Activated T-helper 1 cell treated with Interleukin-2 at 50 U/mL for 16 hours (primary cell): ENCODE measurements at places on chromosomes 4 and X.

GRCh38 chr4:100428051-100428450, 89.8 kb downstream of the EMCN start:
- no peak for DNase-seq

DNA sequence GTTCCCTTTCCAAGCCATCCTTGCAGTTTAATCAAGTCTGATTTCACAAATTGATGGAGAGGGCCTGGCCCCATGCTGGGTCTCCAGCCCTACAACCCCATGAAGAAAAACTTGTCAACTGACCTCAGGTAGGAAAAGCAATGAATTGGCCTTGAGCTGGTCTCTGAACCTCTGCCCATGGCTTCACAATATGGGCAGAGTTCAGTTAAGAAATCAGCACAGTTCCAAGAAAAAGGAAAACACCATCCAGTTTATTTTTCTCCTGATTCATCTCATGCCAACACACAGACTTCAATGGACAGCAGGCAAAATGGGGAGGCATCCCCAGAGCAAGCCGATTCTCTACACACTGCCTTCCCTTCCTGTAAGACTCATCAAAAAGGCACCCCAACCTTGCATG, 3.3 kb downstream of the RIPPLY1 start:
- DNase-seq = no peak

GRCh38 chr4:157265281-157265680, 44.8 kb downstream of the GRIA2 start:
- no peak for DNase-seq

DNA sequence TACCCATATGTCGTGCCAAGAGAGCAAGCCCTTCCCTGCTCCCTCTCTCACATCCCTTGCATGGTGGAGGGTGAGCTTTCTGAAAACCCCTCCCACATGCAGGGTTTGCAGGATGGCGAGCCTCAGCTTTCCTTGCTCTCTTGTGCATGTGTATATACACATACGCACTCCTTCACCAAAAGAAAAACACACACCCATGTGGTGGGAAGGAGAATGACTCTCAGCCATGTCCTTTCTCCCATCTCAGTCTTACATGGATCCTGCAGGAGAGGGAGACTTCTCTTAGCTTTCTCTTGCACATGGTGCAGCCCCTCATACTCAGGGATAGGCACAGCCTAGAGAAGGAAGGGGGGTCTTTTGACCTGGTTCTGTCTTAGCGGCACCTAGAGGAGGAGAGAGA, 81.1 kb downstream of the CLCN5 start:
- no peak for DNase-seq

DNA sequence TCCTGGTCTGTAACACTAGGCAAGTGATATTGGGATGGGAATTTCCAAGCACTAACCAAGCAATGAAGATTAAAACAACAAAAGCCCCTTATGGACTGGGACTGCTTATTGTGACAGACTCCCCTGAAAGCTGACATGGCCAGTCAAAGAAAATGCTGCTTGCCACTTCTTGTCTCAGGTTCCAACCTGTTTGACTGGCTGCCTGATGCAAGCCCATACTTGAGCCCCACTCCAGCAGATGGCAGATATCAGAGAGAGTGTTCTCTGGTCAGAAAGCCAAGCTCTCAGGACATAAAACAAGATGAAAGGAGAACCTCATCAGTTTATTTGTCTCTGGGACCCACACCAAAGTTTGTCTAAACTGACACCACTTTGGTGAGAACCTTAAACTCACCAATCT, 15.5 kb upstream of the IGBP1 start:
- DNase-seq = no peak

DNA sequence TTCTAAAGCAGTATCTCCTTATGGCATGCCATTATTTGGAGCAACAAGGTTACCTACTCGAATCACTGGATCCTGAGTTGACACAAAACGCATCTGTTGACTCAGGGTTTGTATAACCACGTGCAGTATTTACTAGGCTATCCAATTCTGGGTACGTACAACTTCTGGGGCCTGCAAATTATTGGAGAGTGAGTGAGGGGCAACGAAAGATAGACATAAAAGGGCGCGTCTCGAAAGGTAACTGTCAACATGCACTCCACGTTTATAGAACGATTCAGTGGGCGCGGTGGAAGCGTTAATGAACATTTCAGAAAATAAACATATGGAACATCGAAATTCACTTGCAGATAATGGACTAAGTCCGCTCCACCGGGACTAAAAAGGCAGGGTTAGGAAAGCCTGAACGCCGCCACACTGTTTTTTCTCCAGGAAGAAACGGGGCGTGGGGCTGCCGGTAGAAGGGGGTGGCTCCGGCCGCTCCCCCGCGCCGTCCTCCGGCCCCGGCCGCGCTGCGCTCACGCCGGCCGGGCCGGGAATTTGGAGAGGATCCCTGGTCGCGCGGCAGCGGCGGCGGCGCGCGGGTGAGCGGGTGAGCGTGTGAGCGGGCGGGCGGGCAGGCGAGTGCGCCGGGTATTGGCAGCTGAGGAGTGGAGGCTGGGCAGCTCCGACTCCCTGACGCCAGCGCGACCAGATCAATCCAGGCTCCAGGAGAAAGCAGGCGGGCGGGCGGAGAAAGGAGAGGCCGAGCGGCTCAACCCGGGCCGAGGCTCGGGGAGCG, at the start of gene SMAD1:
TSS of gene SMAD1 (plus strand) at position 690 of the 778 bp plus-strand sequence. CDS start 32,761 bp downstream, outside the sequence.
- DNase-seq = no peak

GRCh38 chr4:66766557-66766956, 778.7 kb downstream of the CENPC start:
- no peak for DNase-seq

GRCh38 chr4:85369703-85370380, 105.1 kb upstream of the ARHGAP24 start:
- no peak for DNase-seq

GRCh38 chr4:126661194-126661593, 971.6 kb upstream of the INTU start:
- DNase-seq = no peak

- DNase-seq = no peak
Observed at GRCh38 chrX:150856101-150856500, 42.4 kb downstream of the CD99L2 start.

GRCh38 chrX:10514891-10515290, 105.5 kb downstream of the MID1 start:
- no peak for DNase-seq

GRCh38 chrX:130770615-130771014, 132.4 kb downstream of the ENOX2 start:
- DNase-seq = no peak

DNA sequence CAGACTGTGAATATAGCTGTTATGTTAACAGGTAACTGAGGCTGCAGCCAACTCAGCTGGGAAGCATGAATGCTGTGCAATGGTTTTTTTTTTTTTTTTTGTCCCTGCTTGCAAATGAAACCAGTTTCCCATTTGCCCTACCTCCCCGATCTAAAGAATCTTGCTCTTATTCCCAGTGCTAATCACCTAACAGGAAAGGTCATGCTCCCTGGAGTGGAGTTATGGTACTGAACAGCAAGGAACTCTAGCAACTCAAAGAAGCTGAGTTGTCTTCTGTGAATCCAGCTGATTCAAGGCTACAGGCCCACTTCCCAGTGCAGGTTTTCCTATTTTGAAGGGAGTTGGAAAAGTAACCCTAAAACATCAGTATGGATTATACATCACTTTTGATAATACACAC, 52.1 kb downstream of the HTR2C start:
- DNase-seq = no peak

DNA sequence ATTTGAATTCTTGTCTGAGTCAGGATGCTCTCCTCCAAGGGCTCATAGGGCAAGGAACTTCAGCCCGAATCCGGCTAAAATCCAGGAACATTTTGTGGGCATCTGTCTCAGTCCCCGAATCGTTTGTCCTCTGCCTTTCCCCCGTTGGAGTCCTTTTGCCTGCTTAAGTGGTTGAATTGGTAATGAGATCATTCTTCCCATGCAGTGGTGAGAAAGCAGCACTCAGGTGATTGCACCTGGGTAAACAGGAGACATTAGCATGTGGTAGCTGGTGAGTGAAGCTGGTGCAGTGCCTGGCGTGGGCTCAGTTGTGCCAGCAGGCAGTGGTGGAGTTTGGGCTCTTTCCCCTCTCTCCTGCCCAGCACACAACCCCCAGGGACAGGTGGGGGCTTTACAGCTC, 61.9 kb upstream of the MTM1 start:
- DNase-seq = no peak

DNA sequence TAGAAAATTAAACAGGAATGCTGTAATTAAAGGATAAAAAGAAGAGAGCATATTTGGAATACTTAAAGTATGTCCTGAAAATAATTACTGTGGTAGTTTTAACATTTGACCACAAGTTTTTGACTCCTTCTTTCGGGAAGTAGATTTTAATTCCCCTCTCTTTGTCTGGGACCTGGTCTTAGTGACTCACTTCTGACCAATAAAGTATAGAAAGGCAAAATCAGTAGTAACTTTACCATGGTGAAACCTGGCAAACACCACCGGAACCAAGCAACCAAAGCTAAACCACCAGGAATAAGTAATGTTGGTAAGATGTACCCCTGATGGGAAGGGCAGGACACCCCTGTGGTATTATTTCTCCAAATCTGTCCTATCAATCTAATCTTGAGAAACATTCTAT, 314.8 kb downstream of the PDHA2 start:
- DNase-seq = no peak

- DNase-seq = no peak
Observed at GRCh38 chr4:10672379-10672778, 12.2 kb downstream of the CLNK start.

GRCh38 chr4:17491196-17491595, 20.7 kb downstream of the QDPR start:
- DNase-seq = no peak

- DNase-seq = no peak
Observed at GRCh38 chrX:139795196-139795595, 87.2 kb upstream of the MCF2 start.

GRCh38 chr4:78749972-78750727, 26.0 kb upstream of the BMP2K start:
- DNase-seq = no peak

DNA sequence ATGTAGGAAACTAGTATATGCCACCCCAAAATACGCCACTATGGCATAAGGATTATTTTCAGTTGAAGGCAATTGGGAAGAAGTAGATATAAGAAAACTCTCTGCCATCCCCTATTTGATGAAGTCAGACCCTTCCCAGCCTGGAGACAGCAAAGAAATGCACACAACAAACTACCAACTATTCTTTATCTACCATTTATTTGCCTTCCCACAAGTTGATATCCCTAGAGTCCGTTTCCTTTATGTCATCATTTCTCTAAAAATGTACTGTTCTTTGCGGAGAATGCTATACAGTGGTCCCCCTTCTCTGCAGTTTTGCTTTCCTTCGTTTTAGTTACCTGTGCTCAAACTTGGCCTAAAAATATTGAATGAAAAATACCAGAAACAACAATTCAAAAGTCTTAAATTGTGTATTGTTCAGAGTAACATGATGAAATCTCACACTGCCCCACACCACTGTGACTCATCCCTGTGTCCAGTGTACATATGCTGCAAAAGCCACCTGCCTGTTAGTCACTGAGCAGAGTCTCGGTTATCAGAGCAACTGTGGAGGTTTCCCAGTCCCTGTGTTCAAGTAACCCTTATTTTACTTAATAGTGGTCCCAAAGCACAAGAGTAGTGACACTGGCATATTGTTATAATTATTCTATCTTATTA, 152.3 kb downstream of the WDFY3 start:
- DNase-seq = no peak

DNA sequence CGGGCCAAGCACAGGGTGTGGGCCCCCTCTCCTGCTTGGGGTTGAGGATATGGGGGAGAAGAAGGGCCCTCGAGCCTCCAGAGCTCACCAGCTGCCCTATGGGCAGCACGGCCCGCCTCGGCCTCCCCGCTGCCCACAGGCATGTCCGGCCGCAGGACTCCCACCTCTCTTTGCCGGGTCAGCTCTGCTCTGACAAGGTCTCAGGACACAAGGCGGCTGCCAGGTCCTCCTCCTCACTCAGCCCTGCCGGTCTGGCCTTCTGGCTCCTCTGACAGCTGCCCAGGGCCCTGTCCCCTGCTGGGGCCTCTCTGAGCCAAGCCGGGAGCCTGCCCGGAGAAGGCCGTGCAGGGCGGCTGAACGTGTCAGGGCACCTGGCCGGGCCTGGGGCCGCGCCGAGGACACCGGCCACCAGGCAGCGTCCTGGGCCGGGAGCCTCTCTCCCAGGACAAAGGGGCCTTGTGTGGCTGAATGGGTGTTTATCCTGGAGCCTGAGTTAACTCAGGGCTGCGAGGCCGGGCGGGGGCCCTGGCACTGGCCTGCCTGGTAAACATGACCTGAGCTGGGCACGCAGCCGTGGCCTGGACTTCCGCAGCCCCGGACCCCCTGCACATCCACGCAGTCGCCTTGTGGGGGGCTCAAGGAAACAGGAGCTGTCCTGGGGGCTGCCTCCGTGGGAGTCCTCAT, 25.7 kb downstream of the TACC3 start:
- no peak for DNase-seq

- DNase-seq = no peak
Observed at GRCh38 chr4:98626350-98626749, 32.1 kb downstream of the TSPAN5 start.

GRCh38 chr4:81509822-81510221, 38.1 kb upstream of the RASGEF1B start:
- DNase-seq = no peak

DNA sequence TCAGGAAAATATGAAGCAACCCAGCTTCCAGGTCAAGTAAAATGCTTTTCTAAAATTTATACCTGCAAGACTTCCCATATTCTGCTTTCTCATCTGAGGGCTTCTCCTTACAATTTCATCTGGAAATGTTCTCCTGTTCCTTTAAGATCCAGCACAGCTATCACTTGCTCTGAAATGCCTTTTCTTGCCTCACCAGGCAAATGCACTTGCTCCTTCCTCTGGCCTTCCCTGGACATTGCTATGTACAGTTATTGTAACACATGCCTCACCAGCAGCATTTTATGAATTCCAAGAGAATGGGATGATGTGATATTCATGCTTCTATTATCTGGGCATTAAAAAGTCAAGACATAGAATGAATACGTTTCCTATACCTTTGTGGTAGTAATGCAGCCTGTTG, 842.1 kb upstream of the INTU start:
- DNase-seq = no peak

- no peak for DNase-seq
Observed at GRCh38 chrX:331151-331824, 12.7 kb upstream of the GTPBP6 start.

- no peak for DNase-seq
Observed at GRCh38 chr4:156754832-156755570, 216.6 kb downstream of the PDGFC start.

DNA sequence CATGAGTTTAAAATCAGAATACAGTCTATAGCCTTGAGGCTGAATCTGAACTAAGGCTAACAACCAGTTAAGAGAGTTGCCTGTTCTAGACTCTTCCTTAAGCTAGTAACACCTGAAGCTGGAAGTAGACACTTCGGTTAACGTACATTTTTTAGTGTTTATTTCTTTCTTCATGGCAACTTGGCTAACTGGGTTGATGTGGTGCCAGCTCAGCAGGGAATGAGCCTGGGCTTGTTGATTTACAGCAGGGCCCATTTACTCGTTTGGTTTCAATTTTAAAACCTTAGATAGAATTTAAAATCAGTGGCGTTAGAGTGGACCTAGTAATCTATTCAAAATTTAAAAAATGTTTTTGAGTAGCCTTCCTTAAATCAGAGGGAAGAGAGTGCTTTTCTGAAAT, 137.6 kb upstream of the ESX1 start:
- DNase-seq = no peak

GRCh38 chrX:78199851-78200250, 60.4 kb upstream of the TAF9B start:
- no peak for DNase-seq

GRCh38 chr4:55609393-55609866, 17.4 kb upstream of the PDCL2 start:
- DNase-seq = no peak
